Mesenteric fat pad (tissue), 1 donor: ENCODE measurements at places on chromosomes 16 and 17. TPM values are rescaled to one million over a fixed set of nuclear protein-coding genes. Genes with fewer than 3 reads are reported as not detected.

DNA sequence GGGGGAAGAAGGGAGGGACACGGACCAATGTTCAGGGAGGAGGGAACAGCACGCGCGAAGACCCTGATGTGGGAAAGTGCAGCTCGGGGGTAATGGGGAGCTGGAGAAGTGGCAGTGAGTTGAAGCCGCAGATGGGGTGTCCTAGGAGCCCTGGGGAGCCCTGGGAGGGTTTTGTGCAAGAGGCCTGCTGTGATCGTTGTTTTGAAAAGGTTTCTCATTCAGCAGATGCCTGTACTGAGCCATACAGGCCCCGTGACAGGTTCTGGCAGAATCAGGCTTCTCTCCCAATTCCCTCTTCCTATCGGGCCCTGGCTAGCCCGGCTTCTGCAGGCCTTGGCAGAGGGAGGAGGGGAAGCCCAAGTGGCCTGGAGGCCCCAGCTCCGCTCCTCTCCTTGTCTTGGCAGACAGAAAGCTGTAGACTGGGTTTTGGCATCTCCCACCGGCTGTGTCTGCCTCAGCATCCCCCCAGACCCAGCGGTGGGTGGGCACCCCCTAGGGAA lies 38.4 kb upstream of the EMP2 start:
- DNase-seq: no peak

GRCh38 chr16:11325404-11326083 lies 19.7 kb upstream of the RMI2 start:
- DNase-seq: no peak

- no peak for DNase-seq
These were observed 270.0 kb upstream of the SOX9 start for GRCh38 chr17:71850812-71851211.

The CFDP1 gene
- total RNA-seq: 43.1 TPM

The PLLP gene
- 1.8 TPM for total RNA-seq

The METTL16 gene
- 25.3 TPM for total RNA-seq

The MT1G gene
- total RNA-seq: 41.5 TPM

DNA sequence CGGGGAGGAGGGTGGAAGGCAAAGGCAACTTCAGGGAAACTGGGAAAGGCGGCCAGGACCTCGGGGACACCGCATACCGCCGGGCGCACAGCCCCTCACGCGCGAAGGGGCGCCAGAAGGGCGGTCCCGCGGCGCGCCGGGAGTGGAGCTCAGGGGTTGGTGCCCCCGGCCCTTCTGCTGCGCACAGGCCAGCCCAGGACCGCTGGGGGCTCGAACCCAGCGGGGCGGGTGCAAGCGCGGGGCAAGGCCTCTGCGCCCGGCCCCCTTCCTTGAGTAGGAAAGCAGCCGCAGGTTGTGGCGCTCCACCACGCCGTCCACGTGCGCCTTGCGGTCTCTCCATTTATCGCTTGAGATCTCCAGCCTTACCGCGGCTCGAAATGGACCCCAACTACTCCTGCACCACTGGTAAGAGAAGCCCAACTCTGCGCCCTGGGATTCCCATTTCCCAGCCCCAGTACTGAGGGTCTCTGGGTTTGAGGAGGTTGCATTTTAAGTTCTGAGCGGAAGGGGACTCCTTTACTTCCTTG lies 3.0 kb upstream of the MT1A start:
- no peak for DNase-seq

DNA sequence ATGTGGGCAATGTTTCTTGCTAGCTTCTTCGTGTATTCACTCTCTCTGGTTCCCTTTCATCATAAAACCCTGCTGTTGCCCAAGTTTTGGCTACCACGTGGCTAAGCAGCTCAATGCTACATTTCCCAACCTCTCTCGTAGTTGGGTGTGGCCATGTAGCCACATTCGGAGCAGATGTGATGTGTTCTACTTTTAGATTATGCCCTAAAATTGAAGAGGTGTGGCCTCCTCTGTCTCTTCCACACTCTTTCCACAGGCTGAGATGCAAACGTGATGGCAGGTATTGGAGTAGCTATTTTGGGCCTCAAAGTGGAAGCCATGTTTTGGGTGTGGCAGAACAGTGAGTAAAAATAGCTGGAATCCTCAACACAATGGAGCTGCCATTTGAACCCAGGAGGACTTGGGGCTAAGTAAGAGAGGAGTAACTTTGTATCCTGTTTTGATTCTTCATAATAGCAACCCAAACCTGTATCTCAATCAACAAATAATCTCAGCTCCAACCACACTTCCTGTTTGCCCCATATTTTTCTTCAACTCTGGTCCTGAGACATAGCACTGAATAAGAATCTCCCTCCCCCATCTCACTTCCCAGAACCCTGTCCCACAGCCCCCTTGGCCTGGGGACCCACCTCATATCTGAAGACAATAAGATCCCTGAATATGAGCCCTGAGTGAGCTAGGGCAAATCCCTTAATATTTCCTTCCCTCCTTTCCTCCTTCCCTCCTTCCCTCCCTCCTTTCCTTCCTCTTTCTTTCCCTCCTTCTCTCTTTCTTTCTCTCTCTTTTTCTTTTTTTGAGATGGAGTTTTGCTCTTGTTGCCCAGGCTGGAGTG lies 4.0 kb downstream of the NUPR1 start:
- no peak for DNase-seq

GRCh38 chr17:45851022-45851421 lies 6.3 kb downstream of the SPPL2C start:
- DNase-seq: no peak

The GGT6 gene
- not detected for total RNA-seq

GRCh38 chr16:11886881-11887280 lies 28.9 kb downstream of the GSPT1 start:
- no peak for DNase-seq

The PABPN1L gene
- not detected for total RNA-seq

DNA sequence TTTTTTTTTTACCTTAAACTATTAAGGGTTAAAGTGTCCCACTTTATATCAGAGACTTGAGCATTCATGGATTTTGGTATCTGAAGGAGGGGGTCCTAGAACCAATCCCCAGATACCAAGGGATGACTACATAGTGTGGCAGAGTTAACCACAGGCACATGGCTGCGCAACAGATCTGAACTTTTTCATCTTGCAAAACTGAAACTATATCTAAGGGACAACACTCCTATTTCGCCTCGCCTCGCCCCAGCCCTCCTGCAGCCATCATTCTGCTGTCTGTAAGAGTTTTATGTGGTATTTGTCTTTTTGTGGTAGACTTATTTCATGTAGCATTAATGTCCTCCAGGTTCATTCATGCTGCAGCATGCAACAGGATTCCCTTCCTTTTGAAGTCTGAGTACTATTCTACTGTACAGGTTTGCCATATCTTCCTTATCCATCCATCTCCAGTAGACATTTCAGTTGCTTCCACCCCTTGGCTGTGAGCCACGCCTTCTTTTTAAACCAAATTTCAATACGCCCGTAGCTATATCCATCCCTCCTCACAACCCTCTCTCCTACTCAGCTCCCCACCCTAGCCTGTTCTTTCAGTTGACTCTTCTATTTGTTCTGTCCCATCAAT lies 53.2 kb downstream of the AMFR start:
- DNase-seq: no peak

DNA sequence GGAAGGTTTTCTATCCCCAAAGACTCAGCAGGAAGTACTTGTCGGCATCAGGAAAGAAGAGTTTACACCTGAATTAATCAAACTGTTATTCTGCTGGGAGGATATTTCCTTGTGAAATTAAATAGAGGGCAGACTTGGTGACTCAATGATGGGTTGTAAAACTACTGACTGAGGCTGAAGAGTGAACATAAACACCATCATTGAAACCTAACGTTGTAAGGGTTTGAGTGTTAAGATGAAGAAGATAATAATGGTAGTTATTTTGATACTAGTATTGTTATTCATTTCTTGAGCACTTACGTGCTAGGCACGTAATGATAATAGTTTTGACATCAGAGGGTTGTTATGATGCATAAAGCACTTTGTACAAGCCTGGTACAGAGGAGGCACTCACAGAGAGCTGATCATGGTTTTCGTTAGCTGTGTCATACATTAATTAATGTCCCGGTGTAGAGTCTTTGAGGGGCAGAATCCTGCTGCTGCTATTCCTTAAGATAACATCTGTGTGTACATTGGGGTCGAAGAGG lies 64.2 kb upstream of the CACNG3 start:
- no peak for DNase-seq

DNA sequence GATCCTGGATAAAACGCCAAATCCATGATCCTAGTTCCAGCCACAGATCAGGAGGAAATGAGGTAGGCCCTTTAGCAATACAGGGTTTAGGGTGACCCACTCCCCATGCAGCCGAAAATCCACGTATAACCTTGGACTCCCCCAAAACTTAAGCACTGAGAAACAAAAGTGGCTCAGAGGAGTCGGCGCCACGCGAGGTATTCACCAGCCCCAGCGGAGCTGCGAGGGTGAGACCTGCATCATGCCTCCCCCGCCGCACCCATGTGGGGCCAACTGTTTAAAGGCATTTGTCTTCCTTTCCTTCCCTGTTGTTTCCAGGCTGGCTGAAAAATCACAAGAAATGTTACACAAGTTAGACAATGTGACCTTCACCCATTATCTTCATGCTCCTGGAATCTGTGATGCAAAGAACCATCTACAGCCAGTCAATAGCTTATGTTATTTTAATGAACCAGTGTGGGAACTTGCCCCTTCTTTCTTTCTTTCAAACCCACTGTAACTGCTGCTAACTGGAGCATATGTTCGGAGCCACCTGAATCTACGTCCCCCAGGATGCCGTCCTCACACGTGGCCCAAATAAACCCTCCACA lies 98.2 kb upstream of the METRNL start:
- peak; percentile 89 for DNase-seq

DNA sequence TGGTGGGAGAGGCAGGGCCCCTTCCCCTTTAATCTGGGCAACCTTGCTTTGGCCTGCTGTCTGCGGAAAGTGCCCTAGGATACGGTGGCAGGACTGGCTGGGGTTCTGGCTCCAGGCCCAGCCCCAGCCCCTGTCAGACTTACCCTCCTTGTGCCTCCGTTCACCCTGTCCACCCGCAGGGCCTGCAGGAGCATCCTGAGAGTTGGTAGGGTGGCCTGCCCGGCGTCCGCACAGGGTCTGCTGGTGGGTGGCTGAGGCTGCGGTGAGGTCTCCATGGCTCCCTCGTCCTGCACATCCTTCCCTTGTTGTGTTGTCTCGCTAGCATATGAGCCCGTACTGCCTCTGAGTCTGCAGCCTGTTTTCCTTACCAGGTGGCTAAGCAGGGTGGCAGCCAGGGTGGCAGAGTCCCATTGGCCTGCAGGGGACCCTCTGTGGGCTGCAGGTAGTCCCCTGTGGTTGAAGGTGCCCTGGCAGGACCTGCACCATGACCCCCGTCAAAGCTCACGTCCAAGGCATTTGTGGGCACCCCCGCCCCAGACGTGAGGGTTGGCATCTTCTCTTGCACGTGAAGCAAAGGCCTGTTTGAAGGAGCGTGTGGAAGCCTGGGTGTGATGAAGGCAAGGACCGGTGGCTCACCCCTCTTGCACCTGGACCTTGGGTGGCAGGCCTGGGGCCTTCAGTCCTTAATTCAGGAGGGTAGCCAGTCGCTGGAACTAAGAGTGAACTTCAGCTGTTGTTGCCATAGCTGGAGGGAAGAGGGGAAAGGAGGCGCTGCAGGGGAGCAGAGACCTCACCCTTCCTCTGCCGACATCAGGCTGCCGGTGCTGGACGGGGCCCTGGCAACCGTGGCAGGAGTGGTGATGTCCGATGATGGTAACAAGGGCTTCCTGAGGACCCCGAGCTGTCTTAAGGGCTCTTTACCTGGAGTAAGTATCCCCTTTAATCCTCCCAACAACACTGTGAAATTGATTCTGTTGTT lies 293.7 kb downstream of the SEC14L1 start:
- DNase-seq: no peak

The PSMD11 gene
- 104 TPM for total RNA-seq

DNA sequence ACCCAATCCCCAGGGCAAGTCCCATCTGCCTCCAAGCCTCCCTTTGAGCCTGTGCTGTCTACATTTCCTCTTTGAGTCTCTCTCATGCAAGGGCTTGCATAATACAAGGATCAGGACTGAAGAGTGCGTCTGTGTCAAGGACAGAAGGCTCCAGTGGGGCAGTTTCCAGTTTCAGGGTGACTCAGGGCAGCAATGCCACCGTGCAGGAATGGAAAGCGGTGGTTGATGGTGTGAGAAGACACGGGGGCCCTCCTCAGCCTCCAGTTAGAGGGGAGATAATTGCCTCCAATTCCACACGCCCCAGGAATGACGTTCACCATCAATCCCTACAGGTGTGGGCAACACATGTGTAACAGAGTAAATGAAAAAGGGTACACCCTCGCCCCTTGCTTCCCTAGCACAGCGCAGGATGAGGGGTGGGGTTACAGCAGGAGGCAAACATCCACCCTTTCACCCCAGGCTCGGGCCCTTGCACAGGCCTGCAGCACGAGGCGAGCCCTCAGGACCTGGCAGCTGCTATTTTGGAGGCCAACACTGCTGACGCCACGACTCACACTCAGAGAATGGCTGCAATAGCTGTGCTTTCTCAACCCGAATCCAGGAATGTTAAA lies 24.8 kb upstream of the SLC25A19 start:
- no peak for DNase-seq

DNA sequence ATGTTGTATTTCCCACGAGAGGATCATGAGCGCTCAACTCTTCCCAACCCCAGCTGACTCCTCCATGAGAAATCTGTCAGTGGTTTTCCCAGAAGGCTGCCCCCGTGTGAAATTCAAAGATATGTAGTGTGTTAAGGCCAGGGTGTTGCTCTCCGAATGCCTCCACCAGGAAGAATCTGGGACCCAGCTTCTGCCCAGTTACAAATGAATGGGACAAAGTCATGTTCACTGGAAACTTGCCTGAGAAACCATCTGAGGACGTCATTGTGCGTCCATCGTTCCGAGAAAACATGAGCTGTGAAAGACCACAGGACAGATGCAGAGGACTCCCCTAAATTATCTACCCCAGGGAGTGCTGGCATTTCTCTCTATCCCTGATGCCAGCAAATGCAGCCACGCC lies 86.0 kb downstream of the AIPL1 start:
- DNase-seq: peak; percentile 8

The KRTAP16-1 gene
- not detected for total RNA-seq

- no peak for DNase-seq
These were observed 76.6 kb downstream of the CMIP start for GRCh38 chr16:81521141-81521626.

- no peak for DNase-seq
These were observed 31.3 kb downstream of the IRF8 start for GRCh38 chr16:85930301-85930700.
